Stimulated activated CD4-positive, alpha-beta T cell treated with anti-CD3 and anti-CD28 coated beads, Interleukin-2, amount 100 ng/mL, for 4 hours (primary cell): ENCODE measurements at places on chromosomes 5 and 9.

- DNase-seq: no peak
These were observed 1.9 kb upstream of the CDKN2B start for GRCh38 chr9:22010866-22011625.

DNA sequence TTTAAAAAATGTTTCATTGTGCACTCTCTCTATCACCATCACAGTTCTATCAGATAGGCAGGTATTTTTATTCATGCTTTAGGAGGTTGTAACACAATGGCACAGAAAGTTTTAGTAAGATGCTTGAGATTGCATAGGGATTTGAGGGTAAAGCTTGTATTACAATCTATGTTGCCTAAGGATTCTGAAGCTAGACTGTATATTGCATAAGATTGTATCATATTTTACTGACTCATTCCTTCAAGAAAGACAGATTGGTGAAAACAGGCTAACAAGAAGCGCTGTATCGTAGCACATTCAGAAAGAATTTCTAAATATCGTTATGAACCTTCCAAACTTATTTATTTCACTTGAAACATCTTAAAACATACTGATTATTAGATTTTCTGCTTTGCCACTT lies 577.7 kb downstream of the EBF1 start:
- no peak for DNase-seq

DNA sequence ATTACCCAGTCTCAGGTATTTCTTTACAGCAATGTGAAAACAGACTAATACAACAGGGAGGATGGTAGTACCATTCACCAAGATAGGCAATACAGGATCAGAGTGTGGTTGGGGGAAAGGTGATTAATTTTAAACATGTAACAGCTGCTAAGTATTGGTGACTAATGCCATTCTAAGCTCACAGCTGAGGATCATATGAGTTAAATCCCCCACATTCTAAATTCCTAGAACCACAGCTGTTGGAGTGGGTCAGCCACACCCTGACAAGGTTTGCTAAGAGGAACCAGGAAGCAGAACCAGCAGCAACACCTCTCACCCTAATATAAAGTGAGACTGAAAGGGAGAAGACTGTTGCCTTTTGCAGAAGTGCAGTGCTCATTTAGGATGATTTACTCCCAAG lies 24.8 kb downstream of the HSPB3 start:
- no peak for DNase-seq

DNA sequence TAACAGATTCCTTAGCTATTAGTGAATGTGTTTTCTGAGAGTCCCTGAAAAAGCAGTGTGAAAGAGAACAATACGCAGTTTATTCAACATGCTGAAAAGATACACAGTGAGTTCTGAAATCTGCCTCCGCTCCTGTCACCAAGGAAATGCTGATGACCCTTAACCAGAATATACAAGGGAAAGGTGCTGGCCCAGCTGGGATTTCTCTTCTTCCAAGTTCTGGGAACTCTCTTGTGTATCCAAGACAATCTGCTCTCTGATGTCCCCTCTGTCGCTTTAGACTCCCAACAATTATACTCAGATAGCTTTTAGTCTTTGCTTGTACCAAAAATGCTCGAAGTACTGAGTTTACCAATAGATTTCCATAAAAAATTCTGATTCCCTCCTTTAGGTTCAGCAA lies 214.9 kb downstream of the TMEM167A start:
- DNase-seq: no peak

DNA sequence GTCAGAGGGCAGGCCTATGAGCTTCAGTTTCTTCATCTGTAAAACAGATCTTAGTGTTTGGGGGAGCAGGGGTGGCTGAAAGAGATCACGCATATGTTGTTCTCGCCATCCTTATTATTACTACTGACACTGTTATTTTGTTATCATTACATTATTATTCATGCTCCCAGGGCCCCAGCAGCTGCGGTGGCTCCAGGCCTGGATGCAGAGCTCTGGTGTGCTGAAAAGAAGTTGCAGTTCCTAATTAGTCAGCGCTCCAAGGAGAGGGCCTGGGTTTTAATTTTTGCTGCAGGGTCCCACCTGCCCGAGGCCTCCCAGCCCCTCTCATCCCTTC lies 19.5 kb downstream of the CXXC5 start:
- DNase-seq: no peak

GRCh38 chr5:131265311-131265803 lies 1.5 kb downstream of the CDC42SE2 start:
- DNase-seq: no peak

DNA sequence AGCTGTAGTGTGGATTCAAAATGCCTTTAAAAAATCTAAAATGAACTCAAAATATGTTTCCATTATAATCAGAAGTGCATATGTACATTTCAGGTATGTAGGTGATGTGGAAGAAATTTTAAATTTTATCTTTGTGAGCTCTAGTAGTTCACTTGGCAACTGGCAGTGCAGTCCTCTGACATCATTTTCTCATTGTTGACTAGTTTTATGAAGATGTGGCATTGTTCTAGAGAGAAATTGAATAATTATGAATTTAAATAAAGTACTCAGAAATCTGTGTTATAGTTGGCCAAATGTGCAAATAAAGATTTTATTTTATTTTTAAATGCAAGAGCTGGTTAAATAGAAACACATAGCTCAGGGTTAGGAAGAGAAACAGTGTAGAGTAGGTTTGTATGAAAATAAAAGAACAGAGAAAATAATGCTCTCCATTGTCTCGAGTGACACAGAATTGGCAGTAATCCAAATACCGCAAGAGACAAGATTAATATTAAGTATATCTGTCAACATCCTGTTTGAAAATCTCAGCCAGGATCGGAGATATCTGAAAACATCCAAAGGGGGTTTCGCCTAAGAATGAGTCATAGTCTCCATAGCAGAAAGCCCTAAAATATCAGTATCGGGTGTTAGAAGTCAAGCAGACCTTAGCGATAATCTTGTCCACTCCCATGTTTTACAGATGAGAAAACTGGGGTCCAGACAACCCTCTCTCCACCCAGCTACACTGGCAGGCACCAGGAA lies 189.4 kb downstream of the CCDC192 start:
- no peak for DNase-seq

DNA sequence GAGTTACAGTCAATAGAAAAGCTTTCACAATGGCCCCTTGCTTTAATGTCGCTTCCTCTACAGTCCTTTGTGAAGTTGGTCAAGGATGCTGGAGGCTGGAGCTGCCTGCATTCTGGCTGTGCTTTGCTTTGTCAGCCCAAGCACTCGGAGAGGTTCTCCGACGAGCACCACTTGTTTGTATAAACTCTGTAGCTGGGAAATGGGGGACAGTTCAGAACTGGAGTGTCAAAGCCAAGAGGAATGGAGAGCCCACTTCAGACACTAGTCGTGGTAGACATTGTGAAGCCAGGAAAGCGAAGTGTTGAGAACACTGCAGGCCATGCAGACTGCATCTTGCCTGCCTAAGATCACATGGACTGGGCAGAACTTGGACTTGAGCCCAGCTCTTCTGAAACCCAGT lies 330.3 kb downstream of the GADD45G start:
- no peak for DNase-seq

- DNase-seq: no peak
These were observed 144.3 kb downstream of the MACIR start for GRCh38 chr5:103402851-103403250.

DNA sequence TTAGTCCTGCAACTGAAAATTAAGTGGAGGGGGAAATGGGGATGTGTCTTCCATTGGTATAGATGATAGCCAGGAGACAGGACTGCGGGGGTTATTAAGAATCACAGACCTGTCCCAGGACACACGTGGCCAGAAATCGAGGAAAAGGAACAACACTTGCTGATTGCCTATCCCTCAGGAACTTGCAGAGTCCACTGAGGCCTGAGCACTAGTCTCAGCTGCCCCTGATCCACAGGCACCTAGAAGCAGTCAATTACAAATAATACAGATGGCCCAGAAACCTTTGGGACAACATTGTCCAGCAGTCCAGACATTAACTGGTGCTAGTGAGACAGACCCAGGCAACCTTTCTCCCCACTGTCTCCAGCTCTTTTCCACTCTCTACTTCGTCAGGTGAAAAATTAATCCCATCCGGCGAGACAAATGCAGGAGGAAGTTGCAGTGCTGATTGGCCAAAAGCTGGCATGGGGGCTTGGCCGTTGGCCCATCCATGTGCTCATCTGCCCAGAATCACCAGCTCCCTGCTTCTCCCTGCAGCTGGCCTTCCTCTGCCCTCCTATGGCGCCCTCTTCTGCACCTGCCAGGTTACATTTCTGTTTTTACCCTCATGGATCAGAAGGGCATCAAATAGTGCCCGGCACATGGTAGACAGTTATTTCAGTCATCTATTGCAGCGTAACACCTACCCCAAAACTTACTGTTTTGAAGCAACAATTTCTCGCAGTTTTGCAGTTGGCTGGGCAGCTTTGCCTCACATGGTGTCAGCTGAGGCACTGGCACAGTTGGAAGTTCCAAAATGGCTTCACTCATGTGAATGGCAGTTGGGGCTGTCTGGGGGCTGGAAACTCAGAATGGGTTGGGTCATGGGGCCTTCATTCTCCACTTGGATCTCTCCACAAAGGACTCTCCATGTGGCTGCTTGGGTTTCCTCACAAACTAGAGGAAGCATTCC lies 3.6 kb upstream of the B4GALT1 start:
- DNase-seq: no peak

DNA sequence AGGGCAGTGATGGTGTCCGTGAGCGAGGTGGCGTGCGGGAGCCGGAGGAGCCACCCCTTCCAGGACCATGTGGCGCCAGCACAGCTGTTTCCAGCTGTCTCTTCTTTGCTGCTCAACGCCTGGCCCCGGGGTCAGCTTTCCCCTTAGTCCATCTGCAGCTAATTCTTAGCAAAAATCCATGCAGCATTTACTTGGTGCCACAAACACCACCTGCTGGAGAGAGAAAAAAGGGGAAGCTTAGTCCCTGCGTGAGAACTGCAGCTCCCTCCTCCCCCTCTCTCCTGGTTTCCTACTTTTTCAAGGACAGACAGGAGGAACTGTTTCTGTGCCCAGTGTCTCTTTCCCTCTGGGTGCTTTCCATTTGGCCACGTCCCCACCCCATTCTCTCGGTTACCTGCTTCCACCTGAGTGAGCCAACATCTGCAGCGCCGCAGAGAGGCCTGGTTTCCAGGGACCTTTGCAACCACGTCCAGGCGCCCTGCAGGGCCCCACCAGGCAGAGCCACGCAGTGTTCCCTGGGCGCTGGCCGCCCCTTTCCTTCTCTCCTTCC lies 3.4 kb downstream of the SLC6A19 start:
- no peak for DNase-seq

- DNase-seq: no peak
These were observed 191.0 kb downstream of the GABBR2 start for GRCh38 chr9:98517761-98518160.

- no peak for DNase-seq
These were observed 912.3 kb upstream of the WWC1 start for GRCh38 chr5:167378894-167379723.

DNA sequence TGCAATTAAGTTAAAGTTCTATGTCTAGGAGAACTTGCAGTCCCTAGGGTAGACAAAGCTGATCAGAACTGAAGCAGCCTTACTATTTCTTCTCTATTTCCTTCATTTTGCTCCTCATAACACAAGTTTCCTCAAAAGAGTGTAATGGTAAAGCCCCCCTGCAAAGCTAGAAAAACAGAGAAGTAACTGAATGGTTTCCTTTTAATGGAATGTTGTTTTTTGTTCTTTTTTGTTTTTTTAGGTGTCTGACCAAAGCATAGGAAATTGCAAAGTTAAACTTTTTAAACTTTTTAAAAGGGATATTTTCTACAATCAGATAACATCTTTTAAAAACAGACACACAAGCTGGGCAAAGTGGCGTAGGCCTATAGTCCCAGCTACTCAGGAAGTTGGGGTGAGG lies 145.7 kb downstream of the TLE1 start:
- no peak for DNase-seq

GRCh38 chr5:38830521-38831051 lies 15.2 kb upstream of the OSMR start:
- DNase-seq: no peak

DNA sequence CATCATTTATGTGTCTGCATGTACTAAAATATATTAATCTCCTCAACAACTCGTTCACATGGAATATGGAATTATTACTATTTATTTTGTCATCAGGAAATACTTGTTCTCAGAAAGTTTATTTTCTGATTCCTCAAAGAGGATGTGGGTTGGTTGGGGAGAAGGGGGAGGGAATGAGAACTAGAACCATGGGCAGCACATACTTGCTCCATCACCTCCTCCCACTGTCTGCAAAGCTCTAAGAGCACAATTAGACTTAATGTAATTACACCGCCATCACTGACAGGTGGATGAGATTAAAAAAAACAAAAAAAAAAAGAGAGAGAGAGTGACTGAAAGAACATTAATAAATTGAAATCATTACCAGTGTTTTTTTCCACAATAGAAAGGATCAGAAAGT lies 98.2 kb downstream of the OXCT1 start:
- DNase-seq: no peak

DNA sequence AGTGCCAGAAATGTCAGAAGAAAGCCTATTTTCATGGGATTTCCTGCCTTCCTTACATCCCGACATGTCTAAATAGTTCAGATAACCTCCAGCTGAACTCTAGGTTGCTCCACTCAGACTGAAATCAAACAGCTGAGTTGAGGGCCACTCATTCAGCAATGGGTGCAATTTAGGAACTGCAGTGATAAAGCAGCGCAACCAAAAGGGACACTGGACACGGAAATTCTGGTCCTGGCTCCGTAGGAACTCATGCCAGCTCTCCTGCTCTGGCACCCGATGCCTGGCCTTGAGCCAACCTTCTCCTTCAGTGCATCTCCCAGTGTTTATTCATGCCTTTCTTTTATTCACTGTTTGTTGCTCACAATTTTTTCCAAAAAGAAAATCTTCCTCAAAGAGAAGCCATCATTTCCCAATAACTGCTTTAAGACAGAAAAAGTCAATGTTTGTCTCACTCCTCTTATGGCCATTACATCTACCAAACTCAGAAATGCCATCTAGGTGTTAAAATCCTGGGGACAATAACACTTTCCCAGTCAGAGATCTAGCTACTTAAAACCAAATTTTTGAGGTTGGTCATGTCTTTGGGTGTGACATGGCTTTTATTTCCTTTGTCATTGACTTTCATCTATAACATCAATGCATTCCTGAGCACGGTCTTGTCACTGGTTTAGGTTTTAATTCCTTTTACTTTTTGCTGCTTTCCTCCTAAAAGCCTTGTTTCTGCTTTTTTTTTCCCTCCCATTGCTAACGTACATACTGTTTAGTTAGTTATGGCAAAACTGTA lies 126.9 kb downstream of the PDE4D start:
- no peak for DNase-seq

DNA sequence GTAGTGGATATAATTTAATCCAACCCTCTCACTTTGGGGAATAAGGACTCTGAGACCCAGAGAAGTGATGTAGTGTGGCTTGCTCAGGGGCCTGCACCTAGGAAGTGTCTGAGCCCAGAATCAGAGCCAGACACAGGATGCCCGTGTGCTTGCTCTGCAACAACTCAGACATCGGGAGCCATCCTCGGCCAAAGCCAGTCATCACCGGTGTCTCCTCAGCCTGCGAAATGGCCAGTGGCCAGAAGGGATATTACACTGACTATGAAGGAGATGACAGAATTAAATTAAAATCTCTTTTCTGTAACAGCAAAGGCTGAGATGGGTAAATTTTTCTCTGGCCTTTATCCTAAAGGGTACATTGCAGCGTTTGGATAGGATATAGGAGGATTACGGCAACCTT lies 102.9 kb downstream of the MARCHF11 start:
- DNase-seq: no peak
